ENCODE measurements at places on chromosomes 4 and X. TPM values are rescaled to one million over a fixed set of nuclear protein-coding genes. Genes with fewer than 3 reads are reported as not detected.

DNA sequence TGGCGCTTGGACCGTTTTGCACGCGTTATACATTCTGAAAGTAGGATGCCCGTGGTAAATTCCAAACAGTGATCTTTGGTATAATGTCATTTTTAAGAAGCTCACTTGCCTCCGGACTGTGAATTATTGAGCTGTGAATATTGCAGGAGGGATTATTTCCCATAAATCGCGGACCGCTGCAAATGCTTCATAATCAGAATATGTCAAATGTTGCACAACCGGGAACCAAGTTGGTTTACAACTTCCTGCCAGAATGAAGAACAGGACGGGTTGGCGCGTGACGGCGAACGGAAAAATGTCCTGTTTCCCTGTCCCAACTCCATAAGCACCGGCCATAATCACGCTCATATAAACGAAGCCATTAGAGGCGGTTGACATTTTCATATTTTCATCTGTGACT lies 67.6 kb downstream of the SHOX start:
- DNase-seq: no peak

The GPR119 gene
- not detected for total RNA-seq

GRCh38 chr4:54228961-54229501 lies at the start of gene PDGFRA:
Gene PDGFRA, plus strand, starts transcription at chr4:54229293. Its CDS starts 29,476 bp downstream, at chr4:54258769.
- DNase-seq: peak; percentile 85

- DNase-seq: peak; percentile 80
These were observed 2.0 kb downstream of the TMEM165 start for GRCh38 chr4:55397520-55398321.

GRCh38 chrX:140724736-140725135 lies 15.2 kb downstream of the LINC00632 start:
- DNase-seq: no peak

All from GM23248 (cell line).